A673 (cell line): ENCODE measurements at places on chromosomes 3 and 15.

DNA sequence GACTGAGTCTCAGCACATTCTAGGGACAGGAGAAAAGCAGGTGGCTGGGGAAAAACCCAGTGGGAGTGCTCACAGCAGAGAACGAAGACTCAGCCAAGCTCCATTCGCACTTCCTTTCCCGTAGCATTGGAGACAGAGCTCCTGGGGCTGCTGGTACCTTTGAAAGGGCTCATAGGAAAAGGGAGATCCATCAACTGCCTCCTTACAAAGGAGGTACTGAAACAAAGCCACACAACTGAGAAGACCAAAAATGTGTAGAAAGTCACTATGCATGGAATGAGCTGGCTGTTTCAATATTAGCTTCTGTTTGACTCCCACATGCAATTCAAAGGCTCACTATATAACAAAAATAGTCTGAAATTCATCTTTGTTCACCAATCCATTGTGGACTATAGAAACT is 16.9 kb downstream of the STIMATE start:
- no peak for DNase-seq

GRCh38 chr3:14471016-14471415 is 68.6 kb downstream of the SLC6A6 start:
- DNase-seq, result no peak

DNA sequence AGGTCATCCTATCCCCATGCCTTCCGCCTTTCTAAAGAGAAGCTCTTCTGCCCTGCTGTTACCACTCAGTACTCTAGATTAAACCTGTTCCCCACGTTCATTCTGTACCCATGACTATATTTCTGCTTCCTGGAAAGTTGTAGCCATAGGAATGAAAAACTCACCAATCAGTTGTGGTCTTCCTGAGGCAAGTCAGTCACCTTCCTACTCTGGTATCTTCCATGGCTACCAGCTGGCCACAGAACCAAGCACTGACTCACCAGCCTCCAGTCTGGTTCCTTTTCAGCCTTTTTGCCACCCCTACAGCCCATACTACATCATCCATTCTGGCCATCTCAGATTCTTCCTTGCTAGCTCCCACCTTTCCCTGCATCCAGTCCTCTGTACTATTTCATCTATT is 46.4 kb downstream of the TMEM44 start:
- no peak for DNase-seq

DNA sequence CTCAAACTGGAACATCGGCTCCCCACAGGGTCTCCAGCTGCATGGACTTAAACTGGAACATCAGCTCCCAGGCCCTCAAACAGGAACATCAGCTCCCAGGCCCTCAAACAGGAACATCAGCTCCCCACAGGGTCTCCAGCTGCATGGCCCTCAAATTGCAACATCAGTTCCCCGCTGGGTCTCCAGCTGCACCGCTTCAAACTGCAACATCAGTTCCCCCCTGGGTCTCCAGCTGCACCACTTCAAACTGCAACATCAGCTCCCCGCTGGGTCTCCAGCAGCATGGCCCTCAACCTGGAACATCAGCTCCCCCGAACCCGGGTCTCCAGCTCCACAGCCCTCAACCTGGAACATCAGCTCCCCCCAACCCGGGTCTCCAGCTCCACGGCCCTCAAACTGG is 82.0 kb downstream of the TFRC start:
- peak; percentile 21 for DNase-seq

GRCh38 chr15:52731004-52731403 is 51.8 kb upstream of the ATOSA start:
- DNase-seq, result no peak

DNA sequence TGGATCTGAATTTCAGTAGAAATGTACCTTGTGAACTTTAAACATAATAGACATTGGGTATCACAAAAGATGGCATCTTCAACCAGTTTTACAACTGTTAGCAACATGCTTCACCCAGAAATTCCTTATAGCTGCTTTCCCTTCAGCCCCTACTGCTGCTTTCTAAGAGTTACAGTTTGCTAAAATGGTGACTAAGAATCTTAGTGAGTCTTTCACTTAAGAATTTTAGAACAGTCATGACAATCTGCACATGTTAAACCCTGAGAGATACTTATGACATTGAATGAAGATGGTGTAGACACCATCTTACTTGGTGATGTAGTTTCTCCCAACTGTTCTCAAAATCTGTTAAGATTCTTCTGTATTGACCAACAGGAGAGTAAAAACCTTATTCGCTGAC is 129.7 kb upstream of the UBE2E1 start:
- no peak for DNase-seq

DNA sequence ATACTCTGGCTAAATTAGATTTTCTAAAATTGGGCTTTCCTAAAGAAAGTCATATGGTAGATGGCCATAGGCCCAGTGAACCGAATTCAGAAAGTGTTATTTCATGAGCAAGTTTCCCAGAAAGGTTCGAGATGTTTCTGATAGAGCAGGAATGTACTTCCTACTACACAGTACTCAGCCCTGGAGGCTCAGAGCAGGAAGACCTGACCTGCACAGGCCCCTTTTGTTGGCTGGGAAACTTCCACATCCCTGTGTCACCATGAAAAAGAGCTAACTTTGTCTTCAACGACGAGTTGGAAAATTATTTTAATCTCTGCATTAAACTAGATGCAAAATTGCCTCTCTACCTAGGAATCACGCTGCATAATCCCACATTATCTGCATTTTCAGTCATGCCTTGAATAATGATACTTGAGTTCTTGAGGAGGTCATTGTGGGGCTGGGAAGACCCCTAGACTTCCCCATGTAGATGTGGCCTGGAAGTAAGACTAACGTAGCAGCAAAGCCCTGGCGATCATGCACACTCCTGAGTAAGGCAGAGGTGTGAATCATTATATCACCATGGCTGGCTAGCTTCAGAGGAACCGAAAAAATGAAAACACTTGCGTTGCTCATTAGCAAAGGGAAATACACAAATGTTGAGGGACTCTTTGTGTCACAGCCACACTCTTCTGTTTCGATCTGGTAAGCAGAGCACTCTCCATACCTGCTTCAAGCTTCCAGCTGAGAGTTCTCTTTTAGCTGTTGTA is 47.1 kb downstream of the CMTM7 start:
- no peak for DNase-seq

DNA sequence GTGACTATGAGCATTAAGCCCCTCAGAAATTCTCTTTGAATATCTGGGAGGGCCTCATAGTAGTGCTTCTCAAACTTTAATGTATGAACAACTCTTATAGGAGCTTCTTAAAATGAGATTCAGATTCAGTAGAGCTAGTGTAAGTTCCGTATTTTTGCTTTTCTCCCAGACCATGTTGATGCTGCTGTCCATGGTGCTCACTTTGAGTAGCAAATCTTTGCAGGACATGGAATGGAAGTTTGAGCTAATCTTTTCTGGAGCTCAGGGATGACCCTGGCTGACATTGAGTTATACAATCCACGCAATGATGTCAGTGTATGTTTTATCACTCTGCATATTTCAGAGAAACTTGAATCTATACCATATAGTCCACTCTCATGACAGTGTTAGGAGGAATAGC is 134.2 kb downstream of the OTOL1 start:
- peak; percentile 26 for DNase-seq

GRCh38 chr15:73540161-73540560 is 93.0 kb downstream of the NPTN start:
- DNase-seq, result no peak

DNA sequence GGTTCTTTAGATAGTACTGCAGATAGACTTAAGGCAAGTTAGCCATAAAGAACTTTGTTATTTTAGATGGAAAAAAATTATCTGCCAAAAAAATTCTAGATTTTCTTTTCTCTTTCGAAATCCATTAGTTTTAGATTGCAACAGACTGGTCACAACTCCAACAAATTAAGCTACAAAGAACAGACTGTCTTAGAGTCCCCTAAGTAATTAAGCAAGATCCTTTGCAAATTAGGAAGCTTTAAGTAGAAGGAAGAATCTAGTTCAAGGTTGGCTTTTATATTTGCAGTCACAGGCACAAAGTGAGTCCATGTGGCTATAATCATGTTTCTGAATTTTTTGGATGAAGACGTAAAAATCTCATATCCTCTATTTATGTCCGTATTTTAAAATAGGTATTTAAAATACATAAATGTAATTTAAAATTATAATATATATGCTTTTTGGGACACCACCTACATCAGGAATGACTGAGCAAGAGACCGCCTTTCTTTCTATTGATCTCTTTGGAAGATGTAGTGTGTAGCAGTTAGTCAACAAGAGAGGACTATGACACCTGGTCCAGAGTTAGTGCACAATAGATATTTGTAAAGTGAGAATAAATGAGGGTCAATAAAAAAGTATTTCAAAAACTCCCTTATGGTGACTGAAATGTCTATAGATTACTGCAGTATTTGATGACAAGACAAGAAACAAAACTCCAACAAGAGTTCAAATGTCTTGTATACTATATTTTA is 34.4 kb downstream of the TMEM45A start:
- DNase-seq, result no peak

DNA sequence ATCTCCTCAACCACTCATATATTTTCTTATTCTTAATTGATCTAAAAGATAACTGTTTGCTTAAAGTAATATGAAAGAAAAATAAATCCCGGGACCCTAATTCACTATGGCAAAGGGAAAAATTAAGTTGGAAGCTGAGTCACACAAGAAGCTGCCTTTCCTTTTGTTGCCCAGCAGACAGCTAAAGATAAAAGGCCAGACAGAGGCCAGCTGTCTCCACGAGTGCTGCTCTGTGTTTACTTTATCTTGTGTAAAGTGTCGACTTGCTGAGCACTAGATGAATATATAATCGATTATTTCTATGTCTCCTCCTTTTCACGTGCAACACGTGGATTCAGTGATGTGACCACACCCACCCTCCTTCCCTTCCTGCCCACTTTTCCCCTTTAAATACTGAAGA is 52.8 kb upstream of the NSMCE3 start:
- DNase-seq, result no peak

GRCh38 chr3:53238051-53238850 is 17.6 kb downstream of the TKT start:
- DNase-seq, result peak; percentile 71
